ENCODE measurements at places on chromosomes 6 and 20. TPM values are rescaled to one million over a fixed set of nuclear protein-coding genes. Genes with fewer than 3 reads are reported as not detected.

Gene GJA10
- total RNA-seq, result not detected

Gene GRM1
- total RNA-seq, result not detected

Gene PBOV1
- total RNA-seq, result not detected

DNA sequence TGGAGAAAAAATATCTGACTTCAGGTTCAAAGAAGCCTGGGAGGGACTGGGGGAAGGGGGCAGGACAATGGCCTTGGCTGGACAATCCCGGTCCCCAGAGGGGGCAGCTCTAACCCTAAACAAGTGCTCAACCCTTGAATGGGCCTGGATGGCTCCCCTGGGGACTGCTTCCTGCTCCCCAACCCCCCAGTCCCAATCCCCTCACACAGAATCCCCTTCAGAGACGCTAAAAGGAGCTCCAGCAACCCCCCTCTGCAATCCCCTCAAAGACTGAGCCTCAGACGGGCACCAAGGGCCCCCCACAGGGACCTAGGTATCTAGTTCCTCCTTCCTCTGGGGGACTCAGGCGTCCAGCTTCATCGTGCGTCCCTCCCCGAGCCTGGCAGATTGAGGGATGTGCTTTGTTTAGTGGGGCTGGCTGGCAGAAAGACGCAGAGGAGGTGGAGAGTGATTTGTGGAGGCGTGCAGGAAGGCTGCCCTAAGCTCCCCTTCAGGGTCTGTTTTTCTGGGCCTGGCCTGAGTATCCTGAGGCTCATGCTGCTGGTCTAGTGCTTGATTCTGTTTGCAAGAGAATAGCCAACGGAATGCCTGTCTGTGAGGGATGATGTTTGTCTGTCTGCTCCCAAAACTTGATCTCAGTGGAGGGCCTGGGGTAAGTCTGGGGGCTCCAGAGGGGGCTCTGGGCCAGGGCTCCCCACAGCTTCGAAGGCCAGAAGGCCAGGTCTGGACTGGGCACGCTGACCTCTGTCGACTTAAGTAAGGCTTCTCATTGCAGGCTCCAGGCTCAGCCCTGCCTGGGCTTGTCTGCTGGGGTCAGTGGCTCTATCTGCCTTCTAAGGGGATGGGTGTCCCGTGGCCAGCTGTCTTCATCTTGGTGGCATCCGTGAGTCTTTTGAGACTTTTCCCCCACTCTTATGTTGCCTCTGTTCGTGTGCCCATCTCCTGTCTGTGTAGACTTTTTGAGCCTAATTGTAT is 1.7 kb upstream of the POU5F1 start:
- no peak for DNase-seq

GRCh38 chr6:119077643-119078375 is 655 bp downstream of the FAM184A start:
- peak; percentile 41 for DNase-seq

- DNase-seq, result peak; percentile 66
Observed at GRCh38 chr6:71333697-71334096, 45.1 kb downstream of the OGFRL1 start.

DNA sequence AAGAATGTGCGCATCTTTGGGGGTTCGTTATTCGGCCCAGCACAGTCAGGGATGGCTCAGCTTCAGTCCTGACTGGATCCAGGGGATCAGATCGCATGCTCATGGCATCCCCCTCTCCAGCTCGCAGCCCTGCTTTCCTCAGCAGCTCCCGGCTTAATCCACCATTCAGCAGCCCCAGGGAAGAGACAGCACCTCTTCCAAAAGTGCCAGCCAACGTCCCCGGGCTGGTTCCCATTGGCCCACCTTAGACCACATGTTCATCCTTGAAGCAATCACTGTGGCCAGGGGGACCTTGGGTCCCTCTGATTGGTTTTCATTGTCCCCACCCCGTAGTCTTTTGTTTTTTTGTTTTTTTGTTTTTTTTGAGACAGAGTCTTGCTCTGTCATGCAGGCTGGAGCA is 188.7 kb downstream of the ZMYND8 start:
- no peak for DNase-seq

GRCh38 chr6:108800427-108800864 is 47.8 kb upstream of the ARMC2 start:
- DNase-seq, result no peak
